ENCODE measurements at places on chromosomes 7 and 10. TPM values are rescaled to one million over a fixed set of nuclear protein-coding genes. Genes with fewer than 3 reads are reported as not detected.

The NSUN5 gene
- 68.9 TPM for total RNA-seq

The RPEL1 gene
- total RNA-seq, result not detected

The AGR3 gene
- not detected for total RNA-seq

The GATA3 gene
- total RNA-seq, result 0.53 TPM

The MYH16 gene
- not detected for total RNA-seq

The C10orf90 gene
- not detected for total RNA-seq

The PKD1L1 gene
- 0.40 TPM for total RNA-seq

The MPP7 gene
- 8.3 TPM for total RNA-seq

The ADRB1 gene
- not detected for total RNA-seq

The HGF gene
- total RNA-seq, result not detected

The LEP gene
- not detected for total RNA-seq

The MEOX2 gene
- not detected for total RNA-seq

The SAMD9 gene
- 24.4 TPM for total RNA-seq

The GIMAP6 gene
- 0.17 TPM for total RNA-seq

The CALML5 gene
- total RNA-seq, result not detected

The SHH gene
- total RNA-seq, result not detected

- DNase-seq, result no peak
Measured at GRCh38 chr7:117731455-117731854, 141.8 kb downstream of the CTTNBP2 start.

DNA sequence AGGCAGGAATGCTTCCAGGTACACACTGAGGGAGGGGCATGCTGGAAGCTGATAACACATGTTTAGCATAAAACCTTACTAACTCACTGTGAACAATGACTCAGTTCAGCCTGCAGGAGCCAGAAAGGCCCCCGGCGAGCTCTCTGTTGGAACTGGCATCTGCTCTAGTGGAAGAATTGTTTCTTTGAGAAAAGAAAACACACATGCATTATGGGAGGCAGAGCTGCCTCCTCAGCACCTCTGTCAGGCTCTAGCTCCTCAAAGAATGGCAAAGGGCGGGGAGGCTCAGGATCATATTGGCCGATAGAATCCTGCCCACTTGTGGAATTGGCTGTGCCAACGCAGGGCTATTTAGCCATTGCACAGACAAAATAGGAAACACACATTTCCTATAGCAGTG is 338.3 kb downstream of the CXCL12 start:
- no peak for DNase-seq

GRCh38 chr10:24862589-24862988 is 89.8 kb downstream of the PRTFDC1 start:
- no peak for DNase-seq

- no peak for DNase-seq
Measured at GRCh38 chr10:72186258-72186981, 29.4 kb upstream of the ANAPC16 start.

DNA sequence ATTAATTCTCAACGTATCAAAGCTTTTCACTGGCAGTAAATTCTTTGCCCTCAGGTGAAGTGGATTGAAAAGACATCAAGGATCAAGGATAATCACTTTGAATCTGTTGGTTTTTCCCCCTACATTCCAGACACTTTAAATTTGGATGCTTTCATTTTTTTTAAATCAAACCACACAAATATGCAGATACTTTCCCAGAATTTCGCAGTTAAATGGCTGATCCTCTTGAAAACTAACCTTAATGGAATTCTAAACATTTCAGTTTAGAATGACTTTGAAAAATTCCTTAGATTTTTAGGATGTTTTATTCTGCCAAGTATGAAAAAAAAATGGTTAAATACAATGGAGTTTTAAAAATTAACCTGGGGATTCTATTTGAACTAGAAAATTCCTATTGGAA is 325.9 kb downstream of the GFRA1 start:
- no peak for DNase-seq

GRCh38 chr10:11715815-11716494 is 26.2 kb upstream of the ECHDC3 start:
- no peak for DNase-seq

- no peak for DNase-seq
Measured at GRCh38 chr10:110151467-110151866, 55.9 kb upstream of the MXI1 start.

DNA sequence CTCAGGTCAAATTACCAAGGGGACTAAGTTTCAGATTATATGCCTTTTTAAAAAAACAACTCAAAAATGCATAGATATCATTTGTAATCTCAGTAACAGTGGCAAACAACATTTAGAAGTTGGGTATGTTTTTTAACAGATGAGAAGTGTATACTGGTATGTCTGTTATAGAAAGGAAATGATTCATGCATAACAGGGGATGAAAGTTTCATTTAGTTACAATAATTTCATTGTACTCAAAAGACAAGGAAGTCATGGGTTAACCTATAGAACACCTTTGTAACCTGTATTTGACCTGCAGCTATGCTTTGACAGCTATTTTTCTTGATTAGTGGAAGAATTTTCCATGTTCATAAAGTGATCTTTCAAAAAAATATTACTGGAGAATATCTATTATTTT is 35.4 kb upstream of the FAM133B start:
- DNase-seq, result no peak

- no peak for DNase-seq
Measured at GRCh38 chr10:43821103-43821502, 172.4 kb upstream of the ZNF32 start.

DNA sequence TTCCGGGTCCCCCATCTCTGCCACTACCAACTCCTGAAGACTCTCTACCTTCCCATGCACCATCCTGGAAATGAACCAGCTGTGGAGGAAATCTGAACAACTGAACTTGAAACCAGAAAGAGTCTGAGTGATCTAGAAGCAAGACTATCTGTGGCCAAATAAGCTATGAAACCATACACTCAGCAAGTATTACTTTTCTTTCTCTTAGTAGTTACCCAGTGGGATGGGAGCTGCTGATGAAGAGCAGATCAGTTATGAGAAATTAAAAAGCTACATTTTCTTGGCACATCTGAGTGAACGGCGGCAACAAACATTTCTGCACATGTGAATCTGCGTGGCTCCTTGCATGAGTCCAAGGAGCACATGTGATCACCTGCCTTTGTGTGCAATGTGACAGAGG is 31.6 kb upstream of the AGK start:
- no peak for DNase-seq

DNA sequence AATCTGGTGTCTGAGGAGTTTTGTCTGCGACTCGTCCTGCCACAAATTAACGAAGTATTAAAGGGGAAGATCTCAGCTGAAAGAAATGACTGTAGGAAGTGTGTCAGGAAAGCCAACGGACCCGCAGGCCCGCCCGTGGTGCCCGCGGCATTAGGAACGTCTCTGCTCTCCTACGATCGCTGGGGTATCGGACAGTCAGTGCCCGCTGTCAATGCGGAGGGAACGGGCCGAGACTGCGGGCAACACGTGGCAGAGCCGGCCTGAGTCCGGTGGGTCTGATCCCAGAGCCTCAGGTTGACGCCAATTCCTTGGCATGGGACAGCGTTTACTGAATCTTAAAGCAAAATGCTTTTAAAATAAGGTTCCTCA is 128.7 kb downstream of the KBTBD2 start:
- no peak for DNase-seq

DNA sequence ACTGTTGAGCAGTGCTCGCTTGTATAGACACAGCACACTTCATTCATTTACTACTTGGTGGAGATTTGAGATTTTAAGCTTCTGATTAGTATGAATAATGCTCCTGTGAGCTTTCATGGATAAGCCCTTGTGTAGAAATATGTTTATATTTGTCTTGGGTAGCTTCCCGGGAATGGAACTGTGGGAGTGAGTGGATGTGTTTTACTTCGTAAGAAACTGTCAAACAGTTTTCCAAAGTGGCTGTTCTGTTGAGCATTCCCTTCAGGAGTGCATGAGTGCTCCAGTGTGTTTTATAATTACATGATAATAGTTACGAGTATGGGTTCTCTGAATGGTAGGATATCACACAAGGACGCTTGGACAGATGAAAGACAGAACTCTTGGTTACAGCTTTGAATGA is 49.4 kb downstream of the VWC2 start:
- DNase-seq, result no peak

- DNase-seq, result no peak
Measured at GRCh38 chr10:72134785-72135767, 46.7 kb upstream of the SPOCK2 start.

DNA sequence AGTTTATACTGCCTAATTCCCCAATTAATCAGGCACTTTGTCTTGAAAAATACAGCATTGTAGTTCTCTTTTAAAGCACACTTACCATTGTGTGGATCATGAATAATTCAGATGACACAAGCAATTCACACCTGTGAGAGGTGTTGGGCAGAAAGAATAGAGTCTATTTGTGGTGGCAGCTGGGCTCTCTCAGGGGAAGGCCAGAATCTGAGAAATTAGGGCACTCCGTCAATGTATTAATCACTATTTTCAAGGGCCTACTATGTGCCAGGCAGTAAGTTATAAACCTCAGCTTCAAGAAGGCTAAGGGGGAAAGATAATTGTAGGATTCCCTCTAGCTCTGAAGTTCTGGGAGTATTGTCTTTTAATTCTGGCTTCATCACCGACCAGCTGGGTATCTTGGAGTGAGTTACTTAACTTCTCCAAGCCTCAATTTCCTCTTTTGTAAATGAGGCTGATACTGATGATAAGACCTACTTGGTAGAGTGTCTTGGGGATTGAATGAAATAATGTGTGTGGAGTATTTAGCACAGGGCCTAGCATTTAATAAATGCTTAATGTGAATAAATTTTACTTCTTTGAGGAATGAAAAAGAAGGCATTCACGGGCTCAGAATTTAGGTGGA is 2.5 kb downstream of the CHN2 start:
- DNase-seq, result no peak

- no peak for DNase-seq
Measured at GRCh38 chr10:132364594-132364970, 32.4 kb upstream of the PWWP2B start.

DNA sequence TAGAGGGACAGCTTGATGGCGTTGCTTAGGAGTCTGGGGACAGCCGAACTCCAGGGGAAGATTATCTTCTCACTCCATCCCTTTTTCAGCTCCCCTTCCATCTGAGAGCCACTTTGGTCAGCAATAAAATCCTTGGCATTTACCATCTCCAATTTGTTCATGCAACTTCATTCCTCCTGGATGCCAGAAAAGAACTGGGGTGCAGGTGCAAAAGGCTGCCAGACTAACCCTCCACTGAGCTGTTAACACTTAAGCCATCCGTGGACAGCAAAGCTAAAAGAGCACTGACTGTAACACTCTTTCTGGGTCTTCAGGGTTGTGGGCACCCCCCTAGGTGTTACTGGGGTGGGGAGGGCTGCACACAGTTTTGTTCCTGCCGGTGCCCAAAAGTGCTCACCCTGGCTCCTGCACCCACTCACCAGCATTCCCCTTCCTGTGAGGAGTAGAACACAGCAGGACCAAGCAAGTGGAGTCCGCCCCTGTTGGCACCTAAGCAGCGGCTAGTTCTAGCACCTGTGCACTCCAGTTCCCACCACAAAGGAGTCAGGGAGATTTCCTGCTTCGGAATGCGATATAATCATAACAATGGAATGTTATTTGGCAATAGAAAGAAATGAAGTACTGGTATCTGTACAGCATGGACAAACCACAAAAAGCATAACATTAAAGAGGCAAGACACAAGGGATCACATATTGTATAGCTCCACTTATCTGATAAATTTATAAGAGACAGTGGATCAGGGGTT is 95.1 kb downstream of the NPY start:
- DNase-seq, result no peak

- DNase-seq, result no peak
Measured at GRCh38 chr10:51629934-51630639, 69.3 kb downstream of the CSTF2T start.

GRCh38 chr7:135147899-135148721 is at the start of gene TMEM140:
TMEM140 (plus strand) TSS chr7:135148072; CDS start chr7:135164442, 16,370 bp downstream.
- DNase-seq, result no peak

DNA sequence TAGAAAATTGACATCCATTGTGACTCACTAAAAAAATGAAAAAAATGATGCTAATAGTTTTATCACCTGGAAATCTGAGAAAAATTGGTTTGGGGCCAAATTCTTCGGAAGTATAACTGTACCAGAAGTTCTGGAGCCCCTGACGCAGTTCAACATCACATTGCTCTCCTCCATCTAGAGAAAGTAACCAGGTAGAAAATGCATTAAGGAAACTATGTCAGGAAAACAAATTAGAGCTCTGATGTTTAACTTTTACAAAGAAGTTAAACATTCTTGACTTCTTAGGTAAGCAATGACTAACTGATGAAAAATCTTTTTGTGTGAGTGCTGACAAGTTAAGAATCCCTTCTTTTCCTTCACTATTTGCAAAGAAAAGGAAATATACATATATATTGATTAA is 61.1 kb upstream of the TMEM196 start:
- DNase-seq, result no peak

GRCh38 chr10:32393911-32394310 is 47.0 kb upstream of the EPC1 start:
- no peak for DNase-seq

GRCh38 chr7:126845331-126845730 is 407.4 kb downstream of the GRM8 start:
- DNase-seq, result no peak

GRCh38 chr10:76073524-76073923 is 642.1 kb downstream of the LRMDA start:
- no peak for DNase-seq

GRCh38 chr10:30294476-30295240 is 54.4 kb downstream of the MTPAP start:
- no peak for DNase-seq

- no peak for DNase-seq
Measured at GRCh38 chr7:147509541-147510200, 1080.9 kb upstream of the C7orf33 start.

DNA sequence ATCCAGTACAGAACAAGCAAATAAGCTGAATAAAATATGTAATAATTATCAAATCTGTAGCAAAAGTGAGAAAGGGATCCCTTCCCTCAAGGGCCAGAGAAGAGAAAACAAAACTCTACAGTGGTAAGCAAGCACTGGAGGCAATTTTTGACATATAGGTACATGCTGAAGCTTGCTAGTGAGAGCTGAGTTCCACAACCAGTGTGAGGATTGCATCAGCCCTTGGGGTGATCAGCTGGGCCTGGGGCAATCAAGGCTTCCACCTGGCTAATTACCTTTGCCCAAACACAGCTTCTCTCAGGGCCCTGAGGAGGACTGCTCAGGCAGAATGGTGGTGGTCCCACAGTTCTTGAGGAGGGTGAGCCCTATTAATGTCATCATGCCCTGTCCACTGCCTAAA is 134.4 kb upstream of the DLX6 start:
- DNase-seq, result no peak

DNA sequence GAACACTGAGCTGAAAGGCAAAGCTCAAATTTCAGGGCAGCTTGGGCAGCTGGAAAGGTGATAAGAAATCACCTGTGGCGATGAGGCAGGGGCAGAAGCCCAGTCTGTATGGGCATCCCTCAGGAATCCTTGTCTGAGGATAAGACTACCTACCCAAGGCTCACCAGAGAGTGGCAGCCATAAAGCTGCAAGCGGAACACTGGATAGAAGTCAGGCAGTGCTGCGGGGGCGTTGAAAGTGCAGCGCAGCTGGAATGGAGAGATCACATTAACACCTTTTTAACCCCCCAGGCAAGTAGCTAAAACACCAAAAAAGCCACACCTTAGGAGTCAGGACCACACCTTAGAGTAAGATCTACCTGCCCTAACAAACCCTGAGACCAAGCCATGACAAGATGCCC is 38.2 kb downstream of the ABCB5 start:
- no peak for DNase-seq
